ENCODE measurements at places on chromosomes 5 and 9.

- peak; percentile 2 for DNase-seq
Observed at GRCh38 chr5:118698774-118699173, 289.6 kb downstream of the DTWD2 start.

- DNase-seq = no peak
Observed at GRCh38 chr9:123267481-123268198, 746 bp downstream of the STRBP start.

DNA sequence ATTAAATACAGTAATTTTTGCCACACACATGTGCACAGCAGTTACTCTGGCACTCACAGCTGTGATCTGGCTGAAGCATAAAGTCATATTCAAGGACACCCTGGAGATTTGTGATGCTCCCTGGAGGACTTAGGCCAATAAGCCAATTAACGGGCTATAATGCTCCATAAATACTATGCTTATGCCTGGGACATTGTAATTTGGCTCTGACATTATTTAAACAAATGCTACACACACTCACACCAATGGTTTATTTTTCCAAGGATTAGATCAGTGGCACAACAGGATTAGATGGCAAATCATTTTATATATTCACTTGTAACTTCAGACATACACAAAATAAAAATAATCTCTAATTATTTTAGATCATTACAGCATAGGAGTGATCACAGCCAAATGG lies 111.2 kb downstream of the LMNB1 start:
- DNase-seq = no peak

DNA sequence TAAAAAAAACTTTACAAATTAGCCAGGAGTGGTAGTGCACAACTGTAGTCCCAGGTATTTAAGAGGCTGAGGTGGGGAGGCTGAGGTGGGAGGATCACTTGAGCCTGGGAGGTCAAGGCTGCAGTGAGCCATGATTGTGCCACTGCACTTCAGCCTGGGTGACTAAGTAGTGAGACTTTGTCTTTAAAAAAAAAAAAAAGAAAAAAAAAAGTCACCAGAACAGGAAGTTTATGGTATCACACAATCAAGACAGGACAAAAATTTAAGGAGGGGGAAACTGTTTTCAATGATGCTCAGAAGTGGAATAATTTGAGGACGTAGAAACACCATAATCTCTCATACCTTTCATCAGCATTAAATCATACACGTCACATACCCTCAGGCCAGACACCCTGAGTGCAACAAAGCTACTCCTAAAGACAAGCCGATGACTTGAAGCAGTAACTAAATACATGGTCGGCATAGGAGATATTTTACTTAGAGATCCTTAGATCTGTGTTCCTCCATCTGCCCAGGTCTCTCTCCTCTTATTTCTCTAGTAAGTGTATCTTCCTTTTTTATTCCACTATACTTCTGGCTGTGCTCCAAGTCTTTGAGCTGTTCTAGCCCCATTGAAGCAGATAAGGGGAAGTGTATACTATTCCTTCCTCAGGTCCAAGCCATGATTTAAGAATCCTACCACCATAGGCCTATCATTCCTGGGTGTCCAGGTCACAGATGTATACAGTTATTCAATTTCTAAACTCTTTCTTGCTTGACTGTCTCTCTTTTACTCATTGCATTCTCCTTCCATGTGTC lies 91.3 kb upstream of the APC start:
- DNase-seq = no peak

GRCh38 chr9:92668746-92669526 lies 995 bp downstream of the IPPK start:
- peak; percentile 35 for DNase-seq

DNA sequence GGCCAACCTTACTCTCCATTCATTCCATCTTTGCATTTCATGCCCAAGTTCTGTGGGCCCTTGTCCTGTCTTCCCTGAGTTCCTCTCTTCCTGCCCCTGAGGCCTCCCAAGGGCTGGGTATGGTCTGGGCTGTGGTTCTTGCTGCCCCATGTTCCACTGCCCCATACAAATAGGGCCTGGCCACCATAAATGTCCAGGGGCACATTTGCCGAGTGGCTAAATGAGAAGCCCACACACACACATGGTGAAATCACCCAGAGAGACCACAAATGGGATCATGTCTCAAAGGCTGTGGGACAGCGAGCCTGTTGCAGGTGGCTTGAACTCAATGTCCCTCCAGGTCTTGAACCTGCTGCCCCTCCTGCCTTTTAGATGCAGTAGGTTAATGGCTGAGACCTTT lies 1.2 kb downstream of the TIFAB start:
- no peak for DNase-seq

DNA sequence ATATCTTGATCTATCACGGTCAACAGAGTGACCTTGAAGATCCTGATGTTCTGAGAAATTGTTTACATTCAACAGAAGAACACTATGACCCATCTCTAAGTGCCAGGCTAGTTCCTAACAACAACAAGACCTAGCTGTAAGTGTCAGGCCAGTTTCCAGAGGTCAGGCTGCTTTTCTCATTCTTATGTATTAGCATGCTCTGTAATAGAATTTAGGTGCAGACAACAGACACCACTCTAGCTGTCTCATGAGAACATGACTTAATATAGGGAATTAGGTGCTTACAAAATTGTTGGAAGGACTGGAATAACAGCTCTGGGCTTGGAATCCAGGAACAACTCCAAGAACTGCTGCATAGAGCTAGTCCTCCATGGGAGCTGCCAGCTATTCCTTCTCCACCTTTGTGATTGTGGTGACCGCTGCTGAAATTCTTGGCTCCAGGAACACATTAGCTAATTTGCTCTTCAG lies 138.7 kb downstream of the SNX18 start:
- DNase-seq = no peak

- DNase-seq = no peak
Observed at GRCh38 chr9:34179213-34180136, 632 bp downstream of the UBAP1 start.

DNA sequence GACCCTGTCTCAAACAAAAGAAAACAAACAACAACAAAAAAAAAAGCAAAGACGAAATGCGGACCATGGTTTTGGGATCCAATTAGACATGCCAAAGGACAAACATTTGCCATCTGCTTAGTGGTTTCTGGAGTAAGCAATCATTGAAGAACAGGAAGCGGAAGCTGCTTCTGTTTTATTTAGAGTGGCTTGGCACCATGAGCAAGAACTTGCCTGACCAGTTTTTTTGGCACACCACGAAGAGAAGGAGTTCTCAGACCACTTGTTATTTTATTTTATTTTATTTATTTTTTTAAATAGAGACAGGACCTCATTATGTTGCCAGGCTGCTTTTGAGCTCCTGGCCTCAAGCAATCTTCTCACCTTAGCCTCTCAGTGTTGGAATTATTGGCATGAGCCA lies 17.0 kb downstream of the BTF3 start:
- no peak for DNase-seq

GRCh38 chr5:9054821-9055589 lies 490.9 kb downstream of the SEMA5A start:
- DNase-seq = no peak

DNA sequence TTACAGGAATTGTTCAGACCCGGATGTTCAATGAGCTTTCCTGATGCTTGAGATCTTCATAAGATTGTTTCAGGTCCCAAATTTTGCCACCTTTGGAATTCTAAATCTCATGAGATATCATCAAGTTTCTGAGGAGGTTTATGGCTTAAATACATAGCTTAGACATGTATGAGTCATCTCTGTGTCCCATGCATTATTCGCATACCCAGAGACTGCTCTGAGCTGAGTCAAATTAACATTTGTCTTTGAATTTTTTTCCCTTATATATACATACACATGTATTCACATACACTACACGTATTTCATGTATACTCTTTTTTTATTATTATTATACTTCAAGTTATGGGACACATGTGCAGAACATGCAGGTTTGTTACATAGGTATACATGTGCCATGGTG lies 744.6 kb downstream of the BRINP1 start:
- DNase-seq = no peak

- DNase-seq = peak; percentile 73
Observed at GRCh38 chr5:75707911-75708509, 9.2 kb downstream of the POC5 start.

DNA sequence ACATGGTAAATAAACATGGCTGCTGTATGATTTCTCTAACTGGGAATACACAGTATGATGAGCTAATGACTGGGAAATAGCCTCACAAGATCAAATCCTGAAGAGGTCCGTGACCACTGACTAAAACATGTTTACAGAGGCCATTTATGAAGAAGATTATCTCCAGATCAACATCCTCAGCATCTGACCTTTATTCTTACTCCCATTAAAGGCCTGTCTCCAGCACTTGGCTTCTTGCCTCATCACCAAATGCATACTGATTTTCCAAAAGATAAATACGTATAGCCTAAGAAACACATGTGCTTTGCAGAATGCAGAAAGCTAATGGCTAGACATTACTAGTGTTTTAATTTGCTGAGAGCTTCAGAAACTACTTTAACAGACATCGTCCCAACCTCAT lies 108.0 kb upstream of the TSLP start:
- no peak for DNase-seq

DNA sequence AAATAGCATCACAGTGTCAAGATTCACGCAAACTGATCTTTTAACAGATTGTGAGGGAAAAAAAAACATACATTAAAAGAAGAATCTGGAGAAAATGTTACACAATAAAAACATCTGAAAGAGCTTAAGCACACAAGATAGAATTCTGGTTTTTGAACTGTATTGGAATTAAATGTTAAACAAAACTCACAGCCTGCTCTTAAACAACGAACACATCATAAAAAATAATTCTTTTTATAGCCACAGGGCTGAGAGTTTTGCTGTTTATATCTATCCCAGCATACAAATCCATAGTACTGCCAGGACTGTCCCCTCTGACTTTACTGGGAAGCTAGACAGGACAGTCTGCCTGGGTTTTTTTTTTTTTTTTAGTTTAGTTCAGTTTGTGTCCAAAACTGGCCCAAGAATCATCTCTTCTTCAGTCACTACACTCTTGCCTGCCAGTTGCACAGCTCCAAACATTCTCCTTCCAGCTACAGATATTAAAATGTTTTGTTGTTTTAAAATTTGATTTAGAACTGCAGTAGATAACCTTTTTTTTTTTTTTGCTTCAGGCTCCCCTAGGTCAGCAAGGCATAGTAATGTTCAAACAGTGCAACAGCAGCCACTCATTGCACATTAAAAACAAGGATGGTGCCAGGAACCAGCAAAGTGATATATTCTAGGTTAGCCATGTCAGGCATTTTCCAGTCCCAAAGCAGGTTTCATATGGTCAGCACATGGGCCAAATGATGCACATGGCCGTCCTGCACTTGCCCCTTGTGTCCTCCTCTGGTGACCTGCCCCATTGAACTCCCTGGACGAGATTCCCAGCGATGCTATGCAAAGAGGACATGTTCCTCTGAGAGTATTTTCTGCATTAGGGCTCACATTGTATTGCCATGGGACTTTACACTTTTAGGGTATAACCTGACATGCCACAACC lies 173.6 kb downstream of the ARL15 start:
- DNase-seq = no peak

DNA sequence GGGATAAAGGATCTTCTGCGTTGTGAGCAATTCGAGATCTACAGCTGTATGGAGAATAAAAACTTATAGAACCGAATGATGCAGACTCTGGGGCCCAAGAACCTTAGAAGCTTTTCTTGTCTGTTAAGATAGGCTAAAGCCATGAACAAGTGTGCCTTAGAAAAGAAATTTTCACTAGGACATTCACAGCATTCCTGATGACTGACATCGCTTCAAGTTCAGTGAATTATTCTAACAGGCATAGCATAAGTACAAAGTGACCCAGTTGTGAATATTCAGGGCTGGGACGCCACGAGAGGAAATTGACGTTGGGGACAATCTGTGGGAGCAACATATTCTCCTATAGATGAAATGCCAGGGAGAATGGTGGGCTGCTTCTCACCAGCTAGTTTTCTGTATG lies 32.0 kb upstream of the PANK3 start:
- DNase-seq = no peak

DNA sequence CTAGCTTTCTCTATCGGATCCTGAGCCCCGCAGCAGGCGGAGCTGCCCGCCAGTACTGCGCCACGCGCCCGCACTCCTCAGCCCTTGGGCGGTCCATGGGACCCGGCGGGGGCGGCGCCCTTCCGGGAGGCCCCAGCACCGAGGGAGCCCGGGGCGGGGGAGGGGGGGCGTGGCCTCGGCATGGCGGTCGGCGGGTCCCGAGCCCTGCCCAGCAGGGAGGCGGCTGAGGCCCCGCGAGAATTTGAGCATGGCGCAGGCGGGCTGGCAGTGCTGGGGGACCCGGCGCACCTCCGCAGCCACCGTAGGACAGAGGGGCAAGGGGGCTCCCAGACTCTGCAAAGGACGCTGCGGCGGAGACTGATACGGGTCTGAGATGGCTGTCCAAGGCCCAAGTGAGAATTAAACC lies 6.8 kb downstream of the ZDHHC11B start:
- no peak for DNase-seq
